ENCODE measurements at places on chromosomes 2 and 18.

GRCh38 chr2:20371323-20372025, 20.8 kb upstream of the PUM2 start:
- no peak for DNase-seq

DNA sequence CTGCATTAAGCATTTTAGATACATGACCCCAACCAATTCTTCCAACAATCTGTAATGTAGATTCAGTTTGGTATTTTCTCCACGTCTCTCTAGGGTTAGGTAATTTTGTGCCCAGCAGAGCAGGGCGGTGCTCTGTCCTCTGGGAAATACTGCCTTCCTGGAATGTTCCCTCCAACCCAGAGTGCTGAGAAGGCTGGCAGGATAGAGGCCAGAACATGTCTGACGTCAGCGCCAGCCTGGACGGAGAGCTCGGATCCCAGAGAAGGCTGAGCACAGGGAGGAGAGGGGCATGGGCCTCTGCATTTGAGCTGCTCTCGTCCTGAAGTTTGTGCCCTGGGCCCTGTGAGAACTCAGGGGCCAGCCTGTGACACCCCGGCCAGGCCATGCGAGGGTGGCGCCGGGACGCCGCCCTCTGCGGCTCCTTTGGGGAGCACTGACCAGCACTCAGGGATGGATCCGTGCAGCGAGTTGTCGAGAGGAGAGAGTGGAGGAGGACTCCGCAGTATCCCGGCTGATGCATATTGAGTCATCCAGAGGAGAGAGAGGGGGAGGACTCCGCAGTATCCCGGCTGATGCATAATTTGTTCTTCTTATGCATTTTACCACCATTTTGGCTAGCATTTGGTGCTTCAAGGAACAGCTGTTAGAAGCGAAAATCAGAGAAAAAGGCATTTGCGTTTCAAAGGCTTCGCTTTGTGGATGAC, 80.0 kb upstream of the PXDN start:
- no peak for DNase-seq

DNA sequence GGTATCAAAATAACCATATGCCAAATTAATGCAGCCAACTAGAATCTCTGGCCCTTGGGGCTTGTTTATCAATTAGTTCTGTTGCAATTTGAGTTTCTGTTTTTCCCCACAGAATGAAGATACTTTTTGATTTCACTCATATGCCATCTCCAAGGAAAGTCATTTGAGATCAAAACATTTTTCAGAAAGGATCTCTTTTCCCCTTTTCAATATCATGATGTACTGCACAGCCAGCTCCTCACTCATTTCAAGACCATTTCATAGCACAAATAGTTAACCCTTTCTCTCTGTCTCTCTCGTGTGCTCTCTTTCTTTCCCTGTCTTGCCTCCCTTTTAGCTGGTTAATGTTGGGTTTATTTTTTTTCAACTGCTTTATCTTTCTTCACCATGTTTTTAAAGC, 387.3 kb downstream of the STK39 start:
- DNase-seq = no peak

DNA sequence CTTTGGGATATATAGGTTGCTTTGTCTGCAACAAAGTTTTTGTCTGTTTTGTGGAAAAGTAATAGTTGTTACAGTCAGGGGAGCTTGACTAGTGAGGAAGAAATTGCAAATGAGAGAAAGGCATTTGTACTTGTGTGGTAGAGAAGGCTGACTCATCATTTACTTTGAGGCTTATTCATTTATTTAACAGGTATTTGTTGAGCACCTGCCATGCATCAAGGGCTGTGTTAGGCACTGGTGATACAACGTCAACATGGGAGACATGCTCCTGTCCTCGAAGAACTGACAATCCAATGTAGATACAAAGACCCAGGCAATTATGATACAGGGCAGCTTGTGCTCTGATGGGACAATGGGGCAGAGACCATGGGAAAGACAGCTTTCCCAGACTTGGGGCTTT, 79.5 kb downstream of the UPP2 start:
- DNase-seq = no peak

- no peak for DNase-seq
Measured at GRCh38 chr2:134758633-134759032, 39.8 kb upstream of the TMEM163 start.

DNA sequence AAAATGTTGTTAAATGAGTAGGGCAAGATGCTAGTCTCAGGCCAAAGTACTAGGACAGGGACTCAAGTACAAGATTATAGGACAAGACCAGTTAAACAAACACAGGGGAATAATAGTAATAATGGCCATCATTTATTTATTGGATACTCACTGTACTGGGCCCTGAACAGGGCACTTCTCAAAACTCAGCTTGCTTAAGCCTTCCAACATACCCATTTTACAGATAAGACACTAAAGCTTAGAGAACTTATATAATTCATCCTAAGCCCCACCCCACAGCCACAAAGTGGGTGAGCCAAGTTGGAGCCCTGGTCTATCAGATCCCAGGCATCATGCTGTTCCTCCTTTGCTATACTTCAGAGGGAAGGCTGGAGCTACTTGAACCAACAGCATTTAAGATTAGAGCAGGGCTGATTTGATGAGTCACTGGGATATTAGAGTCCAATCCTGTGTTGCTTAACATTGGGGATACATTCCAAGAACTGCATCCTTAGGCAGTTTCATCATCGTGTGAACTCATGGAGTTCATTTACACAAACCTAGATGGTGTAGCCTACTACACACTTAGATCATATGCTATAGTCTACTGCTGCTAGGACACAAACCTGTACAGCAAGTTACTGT, 153.6 kb downstream of the MTCL1 start:
- DNase-seq = no peak

DNA sequence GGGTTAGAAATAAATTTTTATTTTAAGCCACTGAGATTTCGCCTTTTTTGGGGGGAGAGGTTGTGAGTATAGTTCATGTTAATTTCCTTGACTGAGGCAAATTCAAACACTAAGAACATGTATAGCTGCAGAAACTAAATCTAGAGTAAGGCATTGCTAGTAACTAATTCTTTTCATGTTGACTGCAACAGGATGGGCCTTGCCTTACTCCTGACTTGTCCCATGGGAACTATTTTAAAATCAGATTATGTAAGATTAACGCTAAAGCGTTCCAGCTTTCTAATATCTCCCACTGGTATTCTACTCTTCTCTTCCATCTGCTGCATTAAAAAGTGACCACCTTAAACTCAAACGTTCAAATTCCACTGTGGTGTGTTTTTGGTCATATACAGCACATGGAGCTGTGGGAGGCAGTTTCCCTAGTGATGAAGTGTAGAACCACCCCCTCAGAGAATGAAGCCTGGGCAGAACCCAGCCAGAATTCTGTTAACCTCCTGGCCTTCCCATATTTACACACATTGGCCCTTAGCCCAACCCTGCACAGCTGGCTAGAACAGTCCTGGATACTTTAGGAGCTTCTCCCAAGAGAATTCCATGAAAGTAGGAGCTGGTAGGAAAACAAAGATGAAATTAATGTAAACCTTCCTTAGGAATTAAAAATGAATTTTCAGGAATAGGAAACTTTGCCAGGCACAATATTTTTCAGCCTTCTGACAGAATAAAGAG, 687.8 kb downstream of the SLC4A3 start:
- DNase-seq = no peak

- DNase-seq = no peak
Measured at GRCh38 chr18:51654488-51655326, 457.2 kb upstream of the MEX3C start.

GRCh38 chr2:14907014-14907612, 274.6 kb downstream of the LRATD1 start:
- no peak for DNase-seq

Measured in CD4-positive, alpha-beta T cell treated with Interleukin-17A for 1 hour (primary cell).